ENCODE measurements at places on chromosomes 16 and 17. TPM values are rescaled to one million over a fixed set of nuclear protein-coding genes. Genes with fewer than 3 reads are reported as not detected.

KRTAP4-1 gene
- total RNA-seq, result not detected

KRT25 gene
- total RNA-seq, result not detected

LRRC75A gene
- total RNA-seq, result 0.52 TPM

WNK4 gene
- not detected for total RNA-seq

EPN3 gene
- total RNA-seq, result 9.3 TPM

GJD3 gene
- 0.79 TPM for total RNA-seq

KRTAP4-6 gene
- total RNA-seq, result not detected

HSF5 gene
- not detected for total RNA-seq

TMEM208 gene
- total RNA-seq, result 13.6 TPM

RNF157 gene
- total RNA-seq, result 5.4 TPM

CBFA2T3 gene
- total RNA-seq, result 3.1 TPM

CCDC102A gene
- total RNA-seq, result 3.6 TPM

PRKCA gene
- 23.4 TPM for total RNA-seq

KCNH4 gene
- 0.08 TPM for total RNA-seq

PRCD gene
- 1.5 TPM for total RNA-seq

GRCh38 chr17:1487939-1488825, 4.3 kb downstream of the MYO1C start:
- peak; percentile 91 for DNase-seq

DNA sequence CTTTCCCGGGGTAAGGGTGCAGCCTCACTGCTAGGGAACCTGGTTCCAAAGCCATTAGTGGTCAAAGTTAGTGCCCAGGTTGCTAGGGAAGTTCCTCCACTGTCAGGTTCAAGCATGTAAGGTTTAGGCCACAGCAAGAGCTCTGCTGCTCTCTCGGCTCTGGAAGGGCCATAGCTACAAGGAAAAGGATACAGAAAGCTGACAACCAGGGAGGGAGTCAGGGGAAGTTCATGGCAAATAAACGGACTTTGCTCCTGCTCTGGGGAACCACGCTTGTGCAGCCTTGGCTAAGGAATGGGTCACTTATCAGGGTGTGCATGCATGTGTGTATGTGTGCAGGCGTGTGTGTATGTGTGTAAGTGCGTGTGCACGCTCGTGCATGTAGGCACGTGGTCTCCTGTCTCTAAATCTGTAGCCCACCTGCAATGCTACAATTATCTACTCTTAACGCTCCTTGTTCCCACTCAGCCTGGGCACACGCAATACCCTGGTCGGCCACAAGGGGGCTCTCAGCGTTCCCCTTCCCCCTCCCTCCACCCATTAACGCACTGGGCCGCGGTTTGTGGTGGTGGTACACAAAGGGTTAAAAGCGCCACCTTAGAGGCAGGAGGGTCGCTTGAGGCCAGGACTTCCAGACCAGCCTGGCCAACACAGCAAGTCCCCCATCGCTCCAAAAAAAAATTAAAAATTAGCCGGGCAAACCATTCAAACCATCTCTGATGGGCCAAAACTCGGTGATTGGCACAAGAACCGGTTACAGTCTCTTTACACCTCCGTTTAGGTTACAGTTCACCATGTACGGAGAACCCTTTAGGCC, 48.4 kb upstream of the KDM8 start:
- peak; percentile 71 for DNase-seq

GRCh38 chr16:57740423-57741071, 5.0 kb downstream of the KATNB1 start:
- no peak for DNase-seq

DNA sequence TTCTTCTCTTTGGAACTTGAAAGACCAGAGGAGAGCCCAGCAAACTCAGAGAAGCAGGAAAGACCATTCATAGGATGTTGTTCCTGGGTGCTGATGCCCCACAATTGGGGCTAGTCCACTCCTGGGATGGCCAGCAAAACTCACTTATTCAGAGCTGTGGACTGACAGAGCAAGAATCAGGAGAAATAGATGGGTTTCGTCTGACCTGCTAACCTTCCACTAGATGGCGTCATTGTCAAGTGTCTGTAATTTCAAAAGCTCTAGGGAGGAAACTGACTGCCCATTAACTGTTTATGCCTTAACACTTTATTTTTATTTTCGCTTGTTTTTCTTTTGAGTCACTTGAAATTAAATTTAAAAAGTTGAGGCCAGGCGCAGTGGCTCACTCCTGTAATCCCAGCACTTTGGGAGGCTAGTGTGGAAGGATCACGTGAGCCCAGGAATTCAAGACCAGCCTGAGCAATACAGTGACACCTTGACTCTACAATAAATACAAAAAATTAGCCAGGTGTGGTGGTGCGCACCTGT, 28.7 kb upstream of the MILR1 start:
- DNase-seq, result no peak

GRCh38 chr17:41530062-41531048, 2.2 kb upstream of the KRT19 start:
- DNase-seq, result no peak

DNA sequence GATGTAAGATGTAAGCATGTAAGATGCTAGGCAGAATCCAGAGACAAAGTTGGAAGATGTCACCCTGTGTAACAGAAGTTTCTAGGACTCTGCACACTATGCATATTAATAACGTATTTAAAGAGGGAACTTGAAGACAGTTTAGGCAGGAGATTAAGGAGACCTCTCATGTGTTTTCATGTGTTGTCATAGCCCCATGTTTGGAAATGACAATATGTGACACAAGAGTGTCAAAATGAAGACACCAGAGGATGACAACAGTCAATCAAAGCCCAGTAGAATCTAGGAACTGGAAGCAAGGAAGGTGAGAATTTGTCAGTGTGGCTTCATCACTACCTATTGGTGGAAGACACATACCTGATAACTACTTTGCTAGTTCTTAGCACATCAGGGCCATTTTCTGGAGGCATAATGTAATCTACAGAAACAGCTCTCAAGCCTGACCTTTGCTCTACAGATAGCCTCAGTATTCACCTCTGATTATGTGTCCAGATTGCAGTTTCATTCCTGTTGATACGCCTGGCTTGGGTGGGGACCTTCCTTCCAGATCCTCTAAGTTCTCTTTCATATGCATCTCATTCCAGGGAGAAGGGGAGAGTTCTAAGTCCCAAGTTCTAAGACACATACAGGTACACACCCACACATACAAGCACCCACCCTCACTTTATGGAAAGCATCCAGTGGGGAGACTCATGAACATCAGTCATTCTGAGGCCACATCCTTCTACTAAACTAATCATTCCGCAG, 26.3 kb downstream of the PMP22 start:
- DNase-seq, result no peak

GRCh38 chr17:66309793-66310192, 7.4 kb downstream of the PRKCA start:
- no peak for DNase-seq

GRCh38 chr17:863880-864279, 81.7 kb downstream of the MRM3 start:
- DNase-seq, result no peak

- DNase-seq, result no peak
These were observed 17.9 kb downstream of the WNT3 start for GRCh38 chr17:46800573-46800972.

DNA sequence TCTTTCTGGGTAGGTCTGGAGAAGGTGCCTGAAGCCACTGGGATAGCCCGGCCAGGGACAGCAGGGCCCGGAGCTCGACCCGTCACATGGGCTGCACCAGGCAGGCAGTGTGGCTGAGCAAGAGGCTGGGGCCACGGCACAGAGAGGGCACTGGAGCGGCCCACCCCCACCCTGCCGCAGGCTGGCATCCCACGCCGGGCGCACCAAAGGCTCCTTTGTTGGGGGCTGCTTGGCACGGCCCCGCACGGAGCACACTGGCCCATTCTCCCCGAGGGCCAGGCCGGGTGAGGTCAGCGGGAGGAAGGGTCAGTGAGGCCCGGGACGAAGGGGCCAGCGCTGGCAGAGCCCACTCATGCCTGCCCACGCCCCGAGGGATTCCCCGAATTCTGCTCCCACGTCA, 36.5 kb upstream of the PVALEF start:
- no peak for DNase-seq

- DNase-seq, result no peak
These were observed 22.2 kb upstream of the TOX3 start for GRCh38 chr16:52568983-52569690.

DNA sequence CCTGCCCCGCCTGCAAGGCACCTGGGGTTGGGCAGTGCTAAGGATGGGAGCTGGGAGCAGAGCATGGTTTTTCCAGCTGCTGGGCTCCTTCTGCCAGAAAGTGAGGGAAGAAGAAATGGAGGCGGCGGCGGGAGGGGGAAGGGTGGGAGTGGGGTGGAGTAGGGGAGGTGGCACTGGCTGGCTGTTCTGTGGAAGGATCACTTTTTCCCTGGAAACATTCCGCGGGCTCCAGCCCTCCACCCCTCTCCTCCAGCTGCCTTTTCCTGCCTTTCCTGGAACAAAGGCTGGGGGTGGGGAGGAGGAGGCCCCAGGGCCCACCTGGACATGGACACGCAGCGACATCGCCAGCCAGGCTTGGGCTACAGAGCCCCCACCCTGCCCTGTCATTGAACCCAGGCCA, 41.1 kb downstream of the CFAP20 start:
- no peak for DNase-seq

GRCh38 chr17:6269478-6269877, 165.4 kb downstream of the AIPL1 start:
- no peak for DNase-seq

DNA sequence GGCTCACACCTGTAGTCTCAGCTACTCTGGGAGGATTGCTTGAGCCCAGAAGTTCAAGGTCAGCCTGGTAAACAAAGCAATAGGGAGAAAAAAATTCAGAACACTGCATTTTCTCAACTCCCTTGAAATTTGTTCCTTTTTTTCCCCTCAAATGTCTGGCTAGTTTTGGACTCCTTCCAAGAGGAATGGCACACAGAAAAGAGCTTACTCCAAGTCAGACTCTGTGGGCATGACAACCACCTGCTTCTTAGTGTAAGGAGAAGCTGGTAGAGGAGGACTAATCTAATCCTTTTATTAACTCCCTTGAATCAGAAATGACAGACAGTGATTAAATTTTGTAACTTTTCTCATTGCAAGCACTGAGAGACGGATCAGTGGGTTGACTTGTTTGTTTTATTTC, 27.9 kb upstream of the HYDIN start:
- DNase-seq, result no peak

DNA sequence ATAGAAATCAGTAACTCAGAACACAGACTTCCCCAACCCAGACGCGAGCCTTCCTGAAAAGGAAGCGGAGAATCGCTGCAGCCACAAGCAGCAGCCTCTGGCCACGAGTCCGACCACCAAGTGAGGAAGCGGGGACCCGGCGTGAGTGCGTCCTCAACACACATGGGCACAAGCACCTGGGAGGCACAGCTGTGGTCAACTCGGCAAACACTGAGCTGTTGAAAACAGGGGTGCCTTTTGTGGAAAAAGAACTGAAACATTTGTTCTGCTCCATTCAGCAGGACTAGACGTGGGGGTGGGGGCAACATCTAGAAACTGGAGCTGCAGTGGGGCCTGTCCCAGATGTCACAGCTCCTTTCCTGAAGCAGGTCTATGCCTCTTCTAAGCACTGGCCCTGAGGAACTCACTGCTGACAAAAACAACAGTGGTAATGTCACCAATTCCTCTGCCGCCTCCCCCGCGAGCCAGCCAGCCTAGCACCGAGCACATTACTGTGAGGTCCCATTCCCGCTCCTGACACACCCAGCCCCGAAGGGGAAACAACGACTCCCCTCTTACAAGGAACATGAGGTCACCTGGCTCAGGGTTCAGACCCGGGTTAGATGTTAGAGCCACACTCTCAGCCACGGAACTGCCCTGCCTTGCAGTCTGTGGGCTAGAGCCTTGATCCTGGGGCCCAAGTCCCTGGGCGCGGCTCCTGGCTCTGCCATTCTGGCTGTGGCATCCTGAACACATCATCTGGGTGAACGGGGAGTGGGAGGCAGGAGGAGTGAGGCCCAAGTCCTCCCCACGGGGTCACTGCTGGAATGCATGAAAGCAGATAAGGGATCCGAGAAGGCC, 29.0 kb downstream of the KDM8 start:
- no peak for DNase-seq

- no peak for DNase-seq
These were observed 32.3 kb upstream of the TANC2 start for GRCh38 chr17:62933501-62934385.

DNA sequence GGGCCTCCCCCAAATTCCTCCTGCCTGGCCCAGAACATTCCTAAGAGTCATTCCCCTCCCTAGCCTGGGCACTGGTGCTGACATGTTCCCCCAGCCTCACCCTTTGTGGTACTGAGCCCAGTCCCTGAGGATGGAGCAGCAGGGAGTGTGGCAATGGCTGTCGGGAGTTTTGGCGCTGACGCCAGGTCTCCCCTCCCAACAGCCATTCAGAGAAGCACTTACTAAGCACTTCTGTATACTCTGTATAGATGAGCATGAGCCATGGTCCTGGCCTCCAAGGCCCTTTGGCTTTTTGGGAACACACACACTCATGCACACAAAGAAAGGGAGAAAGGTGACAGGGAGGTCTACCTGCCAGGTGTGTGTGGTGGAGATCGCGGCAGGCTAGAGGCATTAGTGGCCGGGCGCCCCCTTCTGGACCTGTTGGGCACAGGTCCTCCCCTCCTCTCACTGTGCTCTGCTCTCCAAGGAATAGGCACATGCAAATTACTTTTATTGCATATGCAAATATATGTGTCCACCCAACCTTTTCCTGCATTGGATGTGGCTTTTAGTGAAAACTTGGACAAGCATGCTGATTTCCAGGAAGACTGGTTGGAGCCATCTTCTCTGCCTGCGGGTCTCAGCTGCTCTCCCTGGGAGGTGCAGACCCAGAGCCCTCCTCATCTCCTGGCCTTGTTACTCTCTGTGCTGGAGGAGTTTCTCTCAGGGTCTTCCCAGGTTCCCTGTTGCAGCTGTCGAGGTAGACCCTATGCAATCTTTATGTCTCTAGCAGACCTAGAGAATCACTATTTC, 17.4 kb upstream of the C17orf107 start:
- DNase-seq, result peak; percentile 57

GRCh38 chr16:50899951-50900350, 158.1 kb downstream of the CYLD start:
- no peak for DNase-seq

DNA sequence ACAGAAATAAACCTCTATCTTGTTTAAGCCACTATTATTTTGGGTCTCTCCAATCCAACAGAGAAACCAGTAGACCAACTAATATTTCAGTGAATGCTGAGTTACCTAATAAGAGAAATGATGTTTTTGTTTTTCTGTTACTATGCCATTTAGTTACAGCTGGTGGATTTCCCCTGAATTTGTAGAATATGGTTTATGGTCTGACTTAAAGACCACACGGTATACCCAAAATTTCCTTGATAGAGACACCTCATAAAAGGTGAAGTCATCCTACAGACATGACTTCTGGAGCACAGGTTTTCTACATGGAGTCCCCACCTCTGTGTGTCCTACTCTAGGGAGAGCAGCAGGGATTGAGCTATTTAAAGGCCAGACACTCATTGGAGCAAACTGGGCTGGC, 13.3 kb downstream of the PIK3R5 start:
- DNase-seq, result no peak

GRCh38 chr17:29289852-29290251, 4.1 kb downstream of the NUFIP2 start:
- no peak for DNase-seq

GRCh38 chr17:31564883-31565301, 173.4 kb downstream of the RAB11FIP4 start:
- DNase-seq, result peak; percentile 22

Data from heart right ventricle (tissue), 16 donors.